ENCODE measurements at places on chromosomes 1 and 21.

- DNase-seq: no peak
Measured at GRCh38 chr1:31769720-31770390, 5.7 kb upstream of the ADGRB2 start.

- no peak for DNase-seq
Measured at GRCh38 chr21:44920694-44921604, at the start of gene ITGB2. TSS of gene ITGB2 (minus strand) at chr21:44920899. CDS start at chr21:44910782, 10,117 bp downstream.

GRCh38 chr1:32126770-32127169, 18.9 kb downstream of the KPNA6 start:
- no peak for DNase-seq

DNA sequence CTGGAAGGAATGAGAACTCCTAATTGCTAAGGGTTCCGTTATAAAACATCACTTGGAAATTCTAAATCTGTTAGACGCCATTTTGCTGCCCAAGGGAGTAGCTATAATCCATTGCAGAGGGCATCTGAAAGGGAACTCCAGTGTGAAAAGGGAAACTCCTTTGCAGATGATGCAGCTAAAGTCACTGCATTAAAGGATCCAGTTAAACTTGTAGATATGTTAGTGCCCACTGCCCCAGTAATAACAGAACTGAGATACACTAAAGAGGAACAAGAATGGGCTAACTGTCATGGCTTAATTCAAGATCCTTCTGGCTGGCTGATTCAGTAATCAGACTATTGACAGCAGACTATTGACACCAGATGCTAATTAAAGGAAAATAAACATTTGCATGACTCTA, 81.8 kb upstream of the KIAA0040 start:
- no peak for DNase-seq

- DNase-seq: no peak
Measured at GRCh38 chr1:155383406-155383805, 62.7 kb downstream of the RUSC1 start.

GRCh38 chr1:229599218-229599954, 26.5 kb downstream of the TAF5L start:
- no peak for DNase-seq

DNA sequence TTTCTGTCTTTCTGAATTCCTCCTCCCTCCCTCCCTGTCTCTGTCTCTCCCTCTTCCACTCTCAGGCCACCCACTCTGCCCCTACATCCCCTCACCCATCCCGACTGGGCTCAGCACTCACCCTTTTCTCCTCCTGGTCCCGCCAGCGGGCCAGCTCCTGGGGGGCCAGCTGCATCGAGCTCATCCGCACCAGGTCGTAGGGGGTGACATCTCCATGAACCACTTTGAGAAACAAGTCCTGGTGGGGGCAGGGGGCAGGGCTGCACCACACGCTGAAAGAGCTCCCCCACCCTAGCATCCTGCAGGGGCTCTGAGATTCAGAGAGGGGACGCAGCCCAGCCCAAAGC, 17.8 kb downstream of the SPOCD1 start:
- no peak for DNase-seq

DNA sequence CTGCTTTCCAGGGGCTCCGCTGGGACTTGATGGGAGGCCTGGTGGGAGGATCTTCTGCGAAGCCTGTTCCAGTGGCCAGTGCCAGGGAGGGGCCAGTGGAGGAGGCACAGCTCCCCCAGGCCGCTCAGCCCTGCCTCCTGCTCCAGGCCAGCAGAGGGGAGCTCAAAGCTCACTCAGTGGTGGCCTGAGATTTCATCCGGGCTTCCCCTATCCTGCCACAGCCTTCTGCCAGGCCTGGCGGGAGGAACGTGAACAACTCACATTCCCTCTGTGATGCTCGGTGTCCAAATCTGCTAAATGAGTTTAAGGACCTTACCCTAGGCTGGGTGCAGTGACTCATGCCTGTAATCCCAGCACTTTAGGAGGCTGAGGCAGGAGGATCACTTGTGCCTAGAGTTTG, 3.3 kb downstream of the CLCNKB start:
- DNase-seq: no peak

DNA sequence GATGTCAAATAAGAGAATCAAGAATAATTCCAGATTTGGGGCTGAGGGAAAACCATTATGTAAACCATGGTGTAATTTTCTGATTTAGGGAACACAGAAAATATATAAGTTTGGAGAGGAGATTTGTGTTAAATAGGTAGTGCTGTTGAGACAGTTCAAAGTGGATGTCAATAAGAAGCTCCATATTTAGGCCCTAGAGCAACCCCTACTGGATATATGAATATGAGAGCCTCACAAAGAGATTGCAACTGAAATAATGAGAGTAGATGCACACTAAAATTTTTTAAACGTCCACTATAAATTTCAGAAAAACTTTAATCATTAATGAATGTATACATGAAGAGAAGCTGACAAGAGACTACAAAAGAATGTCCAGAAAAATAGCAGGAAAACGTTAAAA, 1447.8 kb upstream of the PRMT6 start:
- DNase-seq: no peak

DNA sequence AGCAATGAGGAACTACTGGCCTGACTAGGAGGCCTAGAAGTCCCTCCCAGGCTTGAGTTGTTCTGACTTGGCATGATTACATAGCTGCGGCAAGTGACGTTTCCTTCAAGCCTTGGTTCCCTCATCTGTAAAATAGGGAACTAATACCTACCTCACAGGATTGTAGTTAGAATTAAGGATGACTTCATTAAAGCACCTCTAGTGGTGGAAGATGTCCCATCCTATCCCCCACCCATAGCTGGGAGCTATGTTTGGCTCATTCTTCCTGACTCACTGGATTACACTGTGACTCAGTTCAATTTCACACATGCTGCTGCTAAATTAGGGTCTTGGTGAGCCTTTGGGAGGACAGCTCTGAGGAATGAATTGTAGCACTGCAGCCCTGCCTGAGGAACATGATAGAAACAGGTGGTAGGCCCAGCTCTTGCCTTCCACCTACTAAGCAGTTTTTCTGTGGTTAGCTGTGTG, 6.0 kb upstream of the SHISA4 start:
- no peak for DNase-seq

- no peak for DNase-seq
Measured at GRCh38 chr1:30085811-30086770, 637.3 kb downstream of the MATN1 start.

- no peak for DNase-seq
Measured at GRCh38 chr1:175808999-175809398, 65.6 kb upstream of the TNR start.

DNA sequence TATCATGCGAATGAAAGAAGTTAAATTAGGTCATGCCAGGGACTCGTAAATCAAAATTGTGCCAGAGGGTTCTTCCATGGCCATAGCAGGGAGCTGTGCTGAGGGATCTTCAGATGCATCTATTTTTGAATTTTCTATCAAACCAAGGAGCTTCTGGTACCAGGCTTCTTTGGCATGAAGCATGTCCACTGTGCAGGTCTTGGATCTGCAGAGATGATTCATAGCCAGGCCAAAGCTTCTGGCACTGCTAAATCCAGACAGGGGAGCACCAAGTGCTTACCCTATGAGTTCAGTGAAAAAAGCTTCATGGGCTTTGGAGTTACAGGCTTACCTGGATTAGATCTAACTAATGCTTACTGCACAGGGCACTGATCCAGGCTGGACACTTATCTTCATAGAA, 154.2 kb upstream of the DAB1 start:
- DNase-seq: no peak

- no peak for DNase-seq
Measured at GRCh38 chr21:41133874-41134522, 34.0 kb upstream of the BACE2 start.

DNA sequence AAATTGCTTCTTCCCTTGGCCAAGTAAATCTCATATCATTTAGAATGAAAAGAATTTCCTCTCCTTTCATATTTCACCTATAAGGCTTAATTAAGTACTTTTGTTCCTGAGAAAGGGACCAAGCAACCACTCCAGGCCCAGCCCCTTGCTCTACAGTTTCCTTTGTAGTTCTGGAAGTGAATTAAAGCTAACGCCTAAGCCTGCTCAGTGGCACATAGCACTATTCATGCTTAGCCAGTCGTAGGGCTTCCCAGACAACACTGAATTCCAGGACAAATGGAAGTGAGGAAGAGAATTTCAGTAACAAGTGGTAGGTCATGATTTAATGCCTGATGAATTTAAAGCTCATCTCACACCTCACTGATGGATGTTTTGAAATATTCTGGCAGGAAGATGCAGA, 73.3 kb downstream of the RPAP2 start:
- no peak for DNase-seq

DNA sequence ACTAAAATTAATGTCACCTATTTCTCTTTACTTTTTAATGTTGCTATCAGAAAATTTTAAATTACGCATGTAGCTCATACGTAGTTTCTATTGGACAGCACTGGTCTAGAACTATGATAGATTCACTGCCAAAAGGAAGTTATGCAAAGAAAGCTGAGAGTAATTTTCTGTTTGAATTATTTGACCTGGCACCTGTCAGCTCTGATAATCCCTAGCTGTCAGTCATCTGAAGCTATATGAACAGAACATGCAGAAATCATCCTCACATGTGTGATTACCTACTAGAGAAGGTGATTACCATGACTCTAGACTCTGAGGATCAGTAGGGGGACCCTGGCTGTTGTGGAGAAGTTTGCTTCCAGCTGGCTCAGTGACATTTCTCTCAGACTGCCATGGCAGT, 40.8 kb downstream of the F5 start:
- DNase-seq: no peak

GRCh38 chr1:161182214-161182613, 4.9 kb upstream of the B4GALT3 start:
- DNase-seq: no peak

GRCh38 chr1:175755516-175756070, 12.2 kb upstream of the TNR start:
- DNase-seq: no peak

DNA sequence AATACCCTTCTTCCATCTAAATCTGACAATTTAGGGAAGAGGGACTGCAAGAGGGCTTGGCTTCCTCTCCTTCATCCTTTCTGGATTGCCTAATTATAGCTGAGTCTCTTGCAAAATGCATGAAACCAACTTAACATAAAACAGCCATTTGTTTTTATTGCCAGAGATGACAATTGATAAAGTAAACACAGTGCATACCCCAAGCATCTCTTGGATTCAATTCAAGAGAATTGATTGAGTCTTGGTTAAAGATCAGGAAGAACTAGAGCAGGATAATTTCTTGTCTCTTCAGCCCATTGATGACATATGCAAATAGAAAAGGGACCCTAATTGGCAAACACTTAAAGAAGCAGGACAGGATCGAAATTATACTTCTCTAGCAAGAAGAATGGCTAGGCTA, 617.1 kb upstream of the PTBP2 start:
- DNase-seq: no peak

- no peak for DNase-seq
Measured at GRCh38 chr21:26801498-26801897, 43.7 kb downstream of the ADAMTS1 start.

DNA sequence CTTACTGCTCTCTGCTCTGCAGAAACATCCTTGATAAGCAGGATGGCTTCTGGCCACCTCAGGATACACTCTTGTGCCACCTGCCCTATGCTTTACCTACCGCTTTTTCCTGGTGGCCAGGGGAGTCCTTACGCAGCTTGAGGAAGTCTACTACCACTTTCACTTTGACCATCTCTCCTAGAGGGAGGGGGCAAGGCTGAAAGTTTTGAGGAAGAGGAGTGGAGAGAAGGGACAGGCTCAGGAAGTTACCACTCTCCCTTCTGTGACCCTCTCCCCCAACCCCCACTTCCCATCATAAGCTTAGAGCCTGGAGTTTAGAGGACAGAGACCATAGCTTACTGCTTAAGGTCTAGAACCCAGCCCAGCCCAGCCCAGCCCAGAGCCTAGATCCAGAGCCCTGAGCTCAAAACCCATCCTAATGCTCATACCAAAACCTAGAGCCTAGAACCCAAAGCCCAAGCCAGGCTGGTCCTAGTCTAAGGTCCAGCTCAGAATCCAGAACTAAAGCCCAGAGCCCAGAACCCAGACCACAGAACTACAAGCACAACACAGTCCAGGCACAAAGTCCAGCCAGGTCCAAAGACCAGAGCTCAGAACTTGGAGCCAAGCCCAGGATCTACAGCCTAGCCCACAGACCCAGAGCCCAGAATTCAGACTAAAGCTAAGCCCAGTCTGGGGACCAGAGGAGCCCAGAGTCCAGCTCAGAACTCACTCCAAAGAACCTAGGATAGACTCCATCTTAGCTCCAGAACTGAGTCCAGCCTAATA, 18.0 kb upstream of the MFSD2A start:
- DNase-seq: no peak

GRCh38 chr1:230643908-230644307, 1.6 kb downstream of the COG2 start:
- no peak for DNase-seq

GRCh38 chr1:47186267-47187185, 3.3 kb downstream of the PDZK1IP1 start:
- no peak for DNase-seq

- no peak for DNase-seq
Measured at GRCh38 chr21:34029743-34030528, 43.4 kb upstream of the MRPS6 start.

GRCh38 chr21:41945982-41946381, 7.8 kb downstream of the C2CD2 start:
- no peak for DNase-seq

- DNase-seq: no peak
Measured at GRCh38 chr1:155286544-155286943, 9.3 kb downstream of the HCN3 start.

DNA sequence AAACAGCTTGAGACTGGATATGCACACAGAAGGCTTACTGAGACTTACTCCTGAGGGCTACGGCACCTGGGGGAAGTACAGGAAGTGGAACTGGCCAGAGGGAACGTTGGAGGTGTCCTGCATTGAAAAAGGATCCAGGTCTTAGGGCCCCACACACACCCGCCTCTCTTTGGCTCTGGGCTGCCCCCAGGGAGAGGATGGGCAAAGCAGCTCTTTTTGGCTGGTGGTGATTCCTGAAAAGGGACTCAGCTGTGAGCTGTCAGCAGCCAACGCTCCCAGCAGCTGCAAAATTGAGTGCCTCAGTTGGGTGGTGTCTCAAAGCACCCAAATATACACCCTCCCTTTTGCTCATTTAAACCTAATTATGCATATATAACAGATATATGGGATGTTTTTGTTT, 213.2 kb downstream of the TNR start:
- DNase-seq: no peak
